ENCODE measurements at places on chromosomes 12 and 14.

DNA sequence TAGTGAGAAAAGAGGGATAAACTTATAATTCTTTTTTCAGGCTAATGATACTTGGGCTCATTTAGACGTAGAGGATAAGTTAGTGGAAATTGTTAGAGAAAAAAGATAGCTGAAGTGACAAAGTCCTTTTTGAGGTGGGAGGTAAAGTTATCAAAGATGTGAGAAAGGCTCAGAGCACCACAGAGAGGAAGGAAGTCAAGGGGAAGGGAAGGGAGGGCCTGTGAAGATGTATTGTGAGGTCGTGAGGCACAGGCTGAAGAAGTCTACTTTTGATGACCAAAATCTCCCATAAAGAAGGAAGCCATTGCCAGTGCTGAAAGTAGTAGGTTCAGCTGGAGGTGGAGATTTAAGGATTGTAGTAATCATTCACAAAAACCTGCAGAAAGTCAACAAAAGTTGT is 19.4 kb upstream of the PTGDR start:
- no peak for DNase-seq

- no peak for DNase-seq
Measured at GRCh38 chr12:76560086-76560491, 518 bp upstream of the OSBPL8 start.

GRCh38 chr14:62126879-62127478 is 364.8 kb downstream of the SNAPC1 start:
- DNase-seq = peak; percentile 62

DNA sequence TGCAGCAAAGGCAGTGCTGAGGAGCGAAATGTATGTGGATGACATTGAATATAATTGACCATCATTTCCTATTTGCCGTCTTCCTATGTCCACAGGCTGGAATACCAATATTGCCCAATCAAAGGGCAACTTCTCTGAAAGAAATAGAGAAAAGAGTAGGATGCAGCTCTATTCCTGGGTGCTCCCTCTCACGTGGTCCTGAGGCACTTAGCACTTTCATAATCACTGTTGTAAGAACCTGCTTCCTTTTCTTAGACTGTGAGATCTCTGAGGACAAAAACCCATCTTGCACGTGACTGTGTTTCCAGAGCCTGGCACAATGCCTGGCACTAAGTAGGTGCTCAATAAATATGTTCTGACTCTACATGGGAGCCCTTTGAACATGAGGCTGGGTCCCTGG is 122.7 kb upstream of the CPM start:
- no peak for DNase-seq

- DNase-seq = no peak
Measured at GRCh38 chr12:95877622-95878021, 18.9 kb downstream of the SNRPF start.

Data from EL (cell line).